GM20000 (cell line): ENCODE measurements at places on chromosomes 12 and 14.

GRCh38 chr14:63860146-63860545 is 7.3 kb downstream of the SYNE2 start:
- DNase-seq: no peak

DNA sequence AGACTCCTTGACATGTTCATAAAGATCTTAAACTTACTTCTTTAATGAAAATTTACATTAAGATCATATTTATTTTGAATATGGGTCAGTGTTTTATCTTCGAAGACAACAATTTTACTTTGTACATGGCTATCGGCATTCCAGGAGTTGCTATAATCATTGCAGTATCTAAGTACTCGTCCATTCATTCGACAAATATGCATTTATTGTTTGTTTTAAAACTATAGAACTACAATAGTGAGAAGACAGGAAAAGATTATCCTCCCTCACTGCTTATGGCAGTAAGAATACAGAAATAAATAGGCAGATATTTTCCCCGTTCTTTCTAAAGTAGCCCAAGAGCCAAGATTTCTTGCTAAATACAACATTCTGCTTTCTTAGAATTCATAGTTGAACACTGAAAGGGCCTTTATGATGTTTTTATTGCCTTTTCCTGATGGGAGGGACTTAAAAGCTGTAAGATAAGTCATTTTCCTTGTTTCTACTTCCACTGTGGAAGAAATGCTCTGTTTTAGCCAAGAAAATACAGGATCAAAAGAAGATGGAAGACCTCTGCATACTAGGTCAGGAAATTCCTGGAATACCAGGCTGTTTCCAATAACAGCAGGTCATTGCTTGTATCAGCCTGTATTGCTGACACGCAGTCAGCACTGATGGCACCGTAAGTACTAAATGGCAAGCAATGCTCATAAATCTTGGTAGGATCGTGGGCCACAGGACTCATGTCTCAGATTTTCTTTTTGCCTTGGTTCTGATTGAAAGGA is 521.0 kb upstream of the ATP2B1 start:
- DNase-seq: no peak

- peak; percentile 10 for DNase-seq
Observed at GRCh38 chr12:6390084-6390799, 6.3 kb downstream of the LTBR start.

DNA sequence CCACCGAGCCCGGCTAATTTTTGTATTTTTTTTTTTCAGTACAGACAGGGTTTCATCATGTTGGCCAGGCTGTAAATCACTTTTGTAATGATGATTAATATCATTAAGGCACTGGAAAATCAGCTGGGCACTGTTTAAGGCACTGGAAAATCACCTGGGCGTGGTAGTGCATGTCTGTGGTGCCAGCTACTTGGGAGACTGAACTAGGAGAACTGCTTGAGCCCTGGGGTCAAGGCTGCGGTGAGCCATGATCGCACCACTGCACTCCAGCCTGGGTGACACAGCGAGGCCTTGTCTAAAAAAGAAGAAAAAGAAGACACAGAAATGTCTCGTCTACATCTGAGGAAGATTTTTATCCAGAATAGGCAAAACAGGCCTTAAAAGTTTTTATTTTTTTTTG is 12.7 kb downstream of the SLC11A2 start:
- no peak for DNase-seq

DNA sequence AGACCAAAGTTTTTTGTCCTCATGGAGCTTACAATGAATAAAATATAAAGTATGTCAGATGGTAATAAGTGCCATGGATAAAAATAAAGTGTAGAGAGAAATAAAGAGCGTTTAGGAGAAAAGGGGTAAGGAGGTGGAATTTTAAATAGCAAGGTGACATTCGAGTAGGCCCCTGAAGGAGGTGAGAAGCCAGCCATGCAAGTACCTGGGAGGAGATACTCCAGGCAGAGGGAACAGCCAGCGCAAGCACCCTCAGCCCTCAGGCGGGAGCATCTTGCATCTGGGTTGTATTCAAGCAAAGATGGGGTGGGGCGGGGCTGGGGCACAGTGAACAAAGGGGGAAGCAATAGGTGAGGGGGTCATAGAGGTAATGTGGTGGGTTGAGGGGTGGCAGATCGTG is 4.3 kb downstream of the TBC1D30 start:
- DNase-seq: no peak

DNA sequence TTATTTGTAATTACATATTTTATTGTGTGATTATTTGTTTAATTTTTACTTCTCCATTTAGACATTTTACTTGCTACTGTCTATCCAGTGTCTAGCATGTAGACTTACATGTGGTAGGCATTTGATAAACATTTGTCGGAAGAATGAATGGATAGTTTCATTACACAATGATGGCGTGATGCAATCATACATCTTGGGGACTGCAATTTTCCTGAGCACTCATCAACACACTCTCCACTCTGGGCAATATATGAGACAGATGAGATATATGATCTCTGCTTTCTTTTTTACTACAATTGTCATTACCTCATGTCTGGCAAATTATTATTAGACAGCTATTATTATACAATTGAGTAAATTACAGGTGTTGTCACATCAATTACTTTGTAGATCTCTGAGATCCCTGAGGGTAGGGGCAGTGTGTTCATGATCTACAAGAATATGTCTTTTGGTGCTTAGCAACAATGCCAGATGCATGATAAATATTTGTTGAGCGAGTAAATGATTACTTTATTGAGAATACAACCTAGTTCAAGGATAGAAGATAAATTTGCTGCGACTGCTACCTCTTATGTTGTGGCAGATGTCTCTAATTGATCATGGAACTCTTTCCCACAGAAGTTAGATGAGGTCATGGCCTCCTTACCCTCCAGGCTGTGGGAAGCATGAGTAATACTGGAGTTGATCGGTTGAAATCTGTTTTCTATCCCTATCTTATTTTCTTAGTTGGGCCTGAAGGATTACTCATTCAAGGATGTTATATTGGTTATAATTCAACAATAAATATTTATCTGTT is 416.0 kb downstream of the LRIG3 start:
- DNase-seq: no peak

- DNase-seq: no peak
Observed at GRCh38 chr12:49671031-49671765, 36.0 kb downstream of the FMNL3 start.

- no peak for DNase-seq
Observed at GRCh38 chr12:47987411-47988072, 16.7 kb downstream of the COL2A1 start.

DNA sequence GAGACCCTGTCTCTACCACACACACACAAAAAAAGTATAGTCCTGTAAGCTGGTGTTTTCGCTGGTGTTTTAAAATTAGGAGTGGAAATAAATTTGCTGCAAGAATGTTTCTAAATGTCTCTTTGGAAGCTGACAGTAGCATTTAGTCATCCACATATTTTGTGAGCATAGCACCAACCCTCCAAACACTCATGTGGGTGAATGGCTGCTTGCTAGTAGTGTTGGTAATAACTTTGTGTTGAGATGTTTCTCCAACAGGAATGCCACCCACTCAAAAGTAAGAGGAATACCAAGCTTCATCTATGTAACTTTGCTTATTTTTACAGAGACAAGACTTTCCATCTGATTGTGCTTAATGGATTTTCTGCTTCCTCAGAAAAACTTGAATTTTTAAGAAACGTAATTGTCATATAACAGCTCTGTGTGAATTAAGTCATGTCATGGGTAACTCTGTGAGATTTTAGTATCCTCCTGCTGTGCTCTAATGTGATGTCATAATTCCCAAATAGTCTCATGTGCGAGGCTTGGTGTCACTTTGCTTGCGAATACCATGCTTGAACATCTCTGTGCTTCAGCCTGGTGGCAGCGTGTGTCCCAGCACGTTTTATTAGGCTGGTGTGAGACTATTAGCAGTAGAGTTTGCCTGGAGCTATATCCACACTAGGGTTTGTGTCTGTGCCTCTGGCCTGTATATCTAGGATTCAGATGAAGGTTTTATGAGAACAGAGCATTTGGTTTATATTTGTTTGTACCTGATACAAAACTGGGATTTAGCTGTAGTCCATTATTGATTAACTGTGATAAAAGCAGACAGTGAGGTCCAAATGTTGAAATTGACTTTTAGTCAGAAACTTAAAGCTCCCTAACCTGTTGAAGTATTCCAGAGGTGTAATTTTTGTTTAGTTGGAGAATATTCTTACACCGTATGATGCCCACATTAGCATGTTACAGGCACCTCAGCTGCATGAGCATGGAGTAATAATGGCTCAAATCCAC is 80.5 kb downstream of the FBXW8 start:
- no peak for DNase-seq

GRCh38 chr12:4584281-4584680 is 22.3 kb downstream of the DYRK4 start:
- no peak for DNase-seq

- no peak for DNase-seq
Observed at GRCh38 chr14:98182393-98183055, 1089.5 kb downstream of the BCL11B start.

GRCh38 chr14:34502001-34502400 is 37.5 kb downstream of the EAPP start:
- no peak for DNase-seq

- DNase-seq: no peak
Observed at GRCh38 chr14:34835312-34835711, 39.8 kb downstream of the BAZ1A start.

GRCh38 chr12:86249851-86250250 is 6.3 kb downstream of the MGAT4C start:
- DNase-seq: no peak
